Activated naive CD8-positive, alpha-beta T cell treated with anti-CD3 and anti-CD28 coated beads, Interleukin-2, amount 50 U/mL, for 24 hours (primary cell): ENCODE measurements at places on chromosomes 11 and 22.

DNA sequence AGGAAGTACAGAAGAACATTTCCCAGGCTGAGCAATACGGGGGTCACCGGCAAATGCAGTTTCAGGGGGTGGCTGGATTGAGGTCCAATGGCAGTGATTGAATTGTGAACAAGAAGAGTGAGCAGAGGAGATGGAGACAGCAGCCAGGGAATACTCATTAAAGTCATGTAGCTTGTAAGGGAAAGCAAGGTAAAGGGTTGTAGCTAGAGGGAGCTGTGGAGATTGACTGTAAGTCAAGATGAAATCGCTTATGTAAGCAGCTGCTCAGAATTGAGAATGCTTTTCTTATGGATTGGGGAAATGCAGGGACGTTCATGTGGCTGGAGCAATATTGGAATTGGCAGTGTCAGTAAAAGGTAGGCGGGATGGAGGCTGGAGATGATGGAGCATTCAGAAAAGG lies 111.4 kb upstream of the TBCEL start:
- H3K27ac ChIP-seq: no peak overlapping the region
- H3K36me3 ChIP-seq: no peaks in the 10 kb centered on the region
- no peak for DNase-seq
- no peaks in the 10 kb centered on the region for H3K4me1 ChIP-seq
- H3K4me3 ChIP-seq: no peak overlapping the region
- H3K27me3 ChIP-seq: peaks cover 14% of the 10 kb centered on the region

- peaks cover 10% of the 10 kb centered on the region for H3K4me1 ChIP-seq
- H3K27ac ChIP-seq: no peak overlapping the region
- H3K36me3 ChIP-seq: no peaks in the 10 kb centered on the region
- no peak for DNase-seq
Observed at GRCh38 chr11:57775491-57775890, 13.9 kb downstream of the CTNND1 start.

DNA sequence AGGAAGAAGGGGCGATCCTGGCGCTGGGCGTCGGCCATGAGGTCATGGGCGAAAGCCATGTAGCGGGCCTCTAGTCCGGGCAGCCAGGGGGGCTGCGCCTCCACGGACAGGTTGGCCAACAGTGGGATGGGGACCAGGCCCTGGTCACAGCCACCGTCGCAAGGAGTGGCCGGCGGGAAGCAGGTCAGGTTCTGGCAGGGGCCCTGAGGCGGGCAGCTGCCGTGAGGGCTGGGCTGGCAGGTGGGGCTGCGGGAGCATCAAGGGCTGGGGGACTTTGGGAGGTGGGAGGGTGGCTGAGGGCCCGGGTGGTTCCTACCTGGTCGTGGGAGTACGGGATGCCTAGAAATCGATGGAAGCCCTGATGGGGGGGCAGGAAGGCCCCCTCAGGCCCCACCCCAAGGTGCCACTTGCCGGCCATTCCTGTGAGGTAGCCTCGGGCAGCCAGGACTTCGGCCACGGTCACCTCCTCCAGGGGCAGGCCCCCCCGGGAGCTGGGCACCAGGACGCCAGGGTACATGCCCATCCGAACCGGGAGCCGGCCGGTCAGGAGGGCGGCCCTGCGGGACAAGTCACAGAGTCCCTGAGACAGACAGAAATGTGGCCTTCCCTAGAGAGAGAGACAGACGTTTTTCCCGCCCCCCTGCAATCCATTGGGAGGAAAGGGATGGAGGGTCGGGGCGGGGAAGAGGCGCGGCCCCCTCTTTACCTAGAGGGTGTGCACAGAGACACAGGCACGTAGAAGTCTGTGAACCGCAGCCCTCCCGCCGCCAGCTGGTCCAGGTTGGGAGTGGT lies 906 bp downstream of the ARSA start:
- H3K27ac ChIP-seq: no peak overlapping the region
- H3K27me3 ChIP-seq: no peaks in the 10 kb centered on the region
- peaks cover 32% of the 10 kb centered on the region for H3K4me1 ChIP-seq
- H3K4me3 ChIP-seq: peak overlapping the region; percentile 80

DNA sequence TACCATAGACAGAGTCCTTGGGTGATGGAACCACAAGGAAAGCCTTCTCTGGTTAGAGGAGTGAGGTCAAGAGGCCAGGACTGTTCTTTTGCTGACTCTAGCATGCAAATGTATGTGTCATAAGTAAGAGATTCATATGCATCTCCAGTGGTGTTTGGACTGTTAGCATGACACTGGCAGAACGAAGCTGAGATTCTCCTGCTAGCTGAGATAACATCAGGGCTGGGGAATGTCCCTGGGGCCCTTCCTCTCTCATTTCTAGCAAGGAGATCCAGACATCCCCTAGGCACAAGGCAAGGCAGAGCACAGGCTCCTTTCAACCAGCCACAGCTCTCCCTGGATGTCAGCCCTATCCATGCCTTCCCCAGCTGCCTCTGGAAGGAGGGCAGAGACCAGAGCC lies 711.3 kb downstream of the OPCML start:
- no peaks in the 10 kb centered on the region for H3K4me1 ChIP-seq
- H3K36me3 ChIP-seq: no peaks in the 10 kb centered on the region
- no peak overlapping the region for H3K27ac ChIP-seq
- no peak for DNase-seq
- H3K27me3 ChIP-seq: peaks cover 1% of the 10 kb centered on the region

- H3K27ac ChIP-seq: no peak overlapping the region
- H3K4me3 ChIP-seq: no peak overlapping the region
- H3K27me3 ChIP-seq: peaks cover 2% of the 10 kb centered on the region
- no peaks in the 10 kb centered on the region for H3K36me3 ChIP-seq
- H3K4me1 ChIP-seq: peaks cover 4% of the 10 kb centered on the region
- DNase-seq: no peak
Observed at GRCh38 chr11:61872935-61873565, 18.3 kb downstream of the FADS3 start.

DNA sequence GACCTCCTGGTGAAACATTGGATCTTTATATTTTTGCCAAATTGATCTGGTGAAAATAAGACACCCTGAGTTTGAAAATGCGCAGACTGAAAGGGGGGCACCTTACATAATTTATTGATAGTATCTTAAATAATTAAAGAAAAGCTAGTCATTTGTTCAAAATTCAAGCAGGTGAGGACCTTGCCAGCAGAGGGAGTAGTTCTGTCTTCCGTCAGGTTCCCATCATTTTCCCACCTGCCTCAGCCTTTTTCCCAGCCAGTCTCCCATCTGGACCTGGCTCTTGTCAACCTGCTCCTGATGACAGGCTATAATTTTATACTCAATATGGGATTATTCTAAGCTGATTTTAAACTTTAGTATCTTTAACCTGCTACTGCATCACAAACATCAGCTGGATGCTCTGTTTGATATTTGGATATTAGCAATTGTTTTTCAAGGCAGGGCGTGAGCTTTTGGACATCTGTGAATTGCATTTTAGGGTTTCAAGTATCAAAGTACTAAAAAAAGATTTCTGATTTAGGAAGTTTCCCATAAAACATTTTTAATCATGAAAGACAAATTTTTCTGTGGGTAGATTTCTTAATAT lies 132.0 kb downstream of the ELP4 start:
- H3K27ac ChIP-seq: no peak overlapping the region
- no peaks in the 10 kb centered on the region for H3K36me3 ChIP-seq
- H3K4me3 ChIP-seq: no peak overlapping the region
- no peaks in the 10 kb centered on the region for H3K27me3 ChIP-seq
- no peak for DNase-seq
- H3K4me1 ChIP-seq: no peaks in the 10 kb centered on the region

DNA sequence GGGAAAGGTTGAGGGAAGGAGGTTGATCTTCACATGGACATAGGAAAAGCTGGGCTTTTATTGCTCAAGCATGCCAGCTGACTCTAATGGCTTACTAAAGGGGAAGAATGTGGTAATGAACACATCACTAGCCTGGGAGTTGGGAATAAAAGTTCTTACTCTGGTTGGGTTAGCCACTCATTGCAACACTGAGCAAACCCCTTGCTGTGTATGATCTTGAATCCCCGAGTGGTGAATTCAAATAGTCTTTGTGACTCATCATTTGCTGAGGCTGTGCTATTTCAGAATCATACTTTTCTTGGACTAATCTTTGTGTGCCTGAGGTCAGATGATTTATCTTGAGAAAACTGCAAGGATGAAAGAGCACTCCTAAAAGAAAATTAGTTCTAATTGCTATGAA lies 304.1 kb upstream of the ANO5 start:
- no peak overlapping the region for H3K27ac ChIP-seq
- H3K27me3 ChIP-seq: no peaks in the 10 kb centered on the region
- H3K4me1 ChIP-seq: no peaks in the 10 kb centered on the region
- no peaks in the 10 kb centered on the region for H3K36me3 ChIP-seq
- DNase-seq: no peak

DNA sequence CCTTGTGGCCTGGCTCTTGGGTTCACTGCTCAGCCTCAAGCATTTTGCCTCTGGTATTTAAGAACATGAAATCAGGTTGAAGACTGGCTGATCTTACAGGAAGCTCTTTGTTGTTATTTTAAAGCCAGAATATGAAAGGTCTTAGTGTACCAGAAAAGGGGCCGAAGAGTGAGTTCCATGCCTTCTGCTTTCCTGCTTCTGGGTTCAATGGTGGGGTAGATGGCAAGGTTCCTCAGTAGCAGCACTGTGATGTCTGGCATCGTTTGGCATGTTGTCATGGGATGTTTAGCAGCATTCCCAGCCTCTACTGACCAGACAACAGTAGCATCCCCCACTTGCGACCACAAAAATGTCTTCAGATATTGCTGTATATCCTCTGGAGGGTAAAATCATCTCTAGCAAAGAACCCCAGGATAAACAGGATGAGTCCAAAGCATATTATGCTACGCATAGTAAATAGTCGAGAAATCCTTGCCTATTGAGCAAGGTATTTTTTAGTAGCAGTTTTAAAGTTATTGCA lies 2.4 kb downstream of the VPS26B start:
- no peak for DNase-seq
- H3K27me3 ChIP-seq: peaks cover 3% of the 10 kb centered on the region
- H3K36me3 ChIP-seq: peaks cover 16% of the 10 kb centered on the region
- H3K4me3 ChIP-seq: peak overlapping the region; percentile 91
- peaks cover 77% of the 10 kb centered on the region for H3K4me1 ChIP-seq

DNA sequence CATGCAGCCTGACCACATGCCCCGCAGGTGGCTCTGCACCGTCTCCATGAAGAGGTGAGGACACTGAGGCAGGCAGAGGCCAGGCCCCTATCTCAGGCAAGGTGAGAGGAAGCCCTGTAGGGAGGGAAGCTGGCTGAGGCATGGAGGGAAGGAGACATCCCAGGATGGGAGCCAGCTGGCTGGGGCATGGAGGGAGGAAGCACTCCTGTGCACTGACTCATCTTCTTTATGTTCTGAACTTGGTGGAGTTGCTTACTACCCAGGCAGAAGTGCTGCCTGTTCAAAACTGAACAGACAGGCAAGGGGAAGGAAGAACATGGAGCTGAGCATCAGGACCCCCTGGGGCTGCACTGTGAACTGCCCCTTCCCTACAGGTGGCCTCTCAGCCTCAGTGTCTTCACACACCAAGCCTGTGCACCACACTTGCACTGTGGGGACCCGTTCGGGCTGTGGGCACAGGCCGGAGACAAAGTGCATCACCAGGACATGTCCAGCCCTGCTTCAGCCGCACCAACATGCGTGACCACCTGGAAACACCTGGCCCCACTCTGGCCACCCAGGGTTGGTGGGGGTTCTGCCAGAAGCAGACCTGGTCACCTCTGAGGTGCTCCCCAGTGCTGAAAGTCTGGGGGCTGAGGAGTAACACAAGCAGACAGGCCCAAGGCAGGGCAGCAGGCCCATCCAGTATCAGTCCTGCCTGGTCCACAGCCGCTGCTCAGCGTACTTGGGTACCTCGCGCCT lies 55.5 kb downstream of the DGCR2 start:
- H3K4me1 ChIP-seq: no peaks in the 10 kb centered on the region
- peaks cover 13% of the 10 kb centered on the region for H3K36me3 ChIP-seq
- H3K27ac ChIP-seq: no peak overlapping the region
- H3K27me3 ChIP-seq: no peaks in the 10 kb centered on the region
- H3K4me3 ChIP-seq: no peak overlapping the region

GRCh38 chr11:13229136-13229535 lies 48.5 kb upstream of the BMAL1 start:
- H3K27me3 ChIP-seq: no peaks in the 10 kb centered on the region
- no peaks in the 10 kb centered on the region for H3K36me3 ChIP-seq
- peaks cover 4% of the 10 kb centered on the region for H3K4me1 ChIP-seq
- no peak overlapping the region for H3K27ac ChIP-seq

GRCh38 chr11:77151804-77152509 lies 23.9 kb downstream of the MYO7A start:
- peak overlapping the region; percentile 61 for H3K4me3 ChIP-seq
- DNase-seq: peak; percentile 80
- H3K36me3 ChIP-seq: peaks cover 3% of the 10 kb centered on the region
- H3K27ac ChIP-seq: peak overlapping the region; percentile 91
- H3K4me1 ChIP-seq: peaks cover 46% of the 10 kb centered on the region

GRCh38 chr11:78504708-78505107 lies 70.0 kb downstream of the NARS2 start:
- no peak overlapping the region for H3K27ac ChIP-seq
- peaks cover 15% of the 10 kb centered on the region for H3K36me3 ChIP-seq
- H3K4me1 ChIP-seq: peaks cover 18% of the 10 kb centered on the region
- no peak overlapping the region for H3K4me3 ChIP-seq
- no peaks in the 10 kb centered on the region for H3K27me3 ChIP-seq
- DNase-seq: no peak

GRCh38 chr11:18650859-18651557 lies 16.9 kb upstream of the SPTY2D1 start:
- no peaks in the 10 kb centered on the region for H3K36me3 ChIP-seq
- H3K27ac ChIP-seq: no peak overlapping the region
- H3K27me3 ChIP-seq: no peaks in the 10 kb centered on the region
- peak; percentile 52 for DNase-seq
- H3K4me1 ChIP-seq: no peaks in the 10 kb centered on the region

- peak; percentile 74 for DNase-seq
- peak overlapping the region; percentile 94 for H3K27ac ChIP-seq
- H3K27me3 ChIP-seq: no peaks in the 10 kb centered on the region
- peak overlapping the region; percentile 82 for H3K4me3 ChIP-seq
Observed at GRCh38 chr11:61028135-61028729, 56.8 kb downstream of the CD6 start.

GRCh38 chr11:34192481-34193401 lies 87.3 kb downstream of the NAT10 start:
- no peak overlapping the region for H3K4me3 ChIP-seq
- DNase-seq: no peak
- H3K4me1 ChIP-seq: peaks cover 12% of the 10 kb centered on the region
- H3K27me3 ChIP-seq: no peaks in the 10 kb centered on the region
- no peak overlapping the region for H3K27ac ChIP-seq
